ENCODE measurements at places on chromosomes 16 and 17. TPM values are rescaled to one million over a fixed set of nuclear protein-coding genes. Genes with fewer than 3 reads are reported as not detected.

The CCL14 gene
- total RNA-seq = not detected

The CCDC78 gene
- total RNA-seq = 6.0 TPM

The ATP2C2 gene
- total RNA-seq = not detected

The ENPP7 gene
- not detected for total RNA-seq

The SLC26A11 gene
- total RNA-seq = 13.6 TPM

All from MCF 10A (cell line).